ENCODE measurements at places on chromosomes 7 and 10.

- no peak for DNase-seq
These were observed 1.6 kb downstream of the GTF2IRD1 start for GRCh38 chr7:74455291-74455804.

- no peak for DNase-seq
These were observed 884 bp upstream of the GSTO1 start for GRCh38 chr10:104253606-104254410.

DNA sequence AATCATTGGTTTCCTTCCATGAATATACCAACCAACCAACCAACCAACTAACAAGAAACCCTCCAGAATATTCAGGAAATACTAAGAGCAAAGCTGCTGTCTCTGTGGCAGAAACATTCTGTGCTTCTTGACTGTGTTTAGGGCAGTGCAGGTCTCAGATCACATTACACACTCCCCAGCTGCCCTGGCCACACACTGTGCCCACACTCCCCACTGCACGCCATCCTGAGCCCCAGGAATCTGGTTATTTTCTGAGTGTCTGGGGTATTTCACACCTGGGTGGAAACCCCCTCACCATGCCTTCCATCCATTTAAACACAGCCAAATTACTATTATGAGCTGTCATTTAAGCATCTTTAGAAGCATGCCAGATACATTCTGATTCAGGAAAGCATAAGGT lies 183.7 kb upstream of the ANK3 start:
- DNase-seq: no peak

DNA sequence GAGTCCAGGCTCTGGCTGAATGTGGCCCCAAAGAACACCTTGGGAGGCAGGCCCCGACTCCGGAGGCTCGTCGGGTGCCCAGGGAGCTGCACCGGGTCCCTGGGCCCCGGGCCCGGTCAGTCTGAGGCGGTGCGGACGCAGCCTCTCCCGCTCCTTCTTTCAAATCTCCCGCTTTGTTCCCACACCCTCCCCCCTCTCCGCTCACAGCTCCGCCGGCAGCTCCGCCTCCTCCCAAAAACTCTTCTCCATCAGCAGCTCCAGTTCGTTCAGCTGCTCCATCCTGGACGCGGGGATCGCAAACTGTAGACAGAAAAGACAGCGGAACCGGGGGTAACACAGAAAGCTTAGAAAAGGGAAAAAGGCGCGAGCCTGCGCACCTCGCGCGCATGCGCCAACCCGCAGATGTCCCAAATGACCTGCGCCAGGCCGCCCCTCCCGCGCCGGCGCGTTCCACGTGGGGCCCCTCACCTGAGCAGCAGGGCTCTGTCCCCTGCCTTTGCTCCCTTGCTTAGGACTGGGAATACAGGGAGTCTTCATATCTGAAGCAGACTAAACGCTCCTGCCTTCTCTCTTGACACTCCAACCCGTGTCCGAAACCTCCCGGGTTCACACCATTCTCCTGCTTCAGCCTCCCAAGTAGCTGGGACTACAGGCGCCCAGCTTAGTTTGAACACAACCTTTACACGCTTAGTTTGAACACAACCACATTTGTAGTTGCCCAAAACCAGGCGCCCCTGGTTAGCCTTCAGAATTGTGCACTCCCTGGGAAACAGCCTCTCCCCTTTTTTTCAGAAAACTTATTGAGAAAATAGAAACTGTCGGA lies at the start of gene DNA2:
DNA2 (minus strand) TSS at position 388 of the 823 bp plus-strand sequence; CDS start at position 279, 109 bp downstream.
- DNase-seq: no peak

DNA sequence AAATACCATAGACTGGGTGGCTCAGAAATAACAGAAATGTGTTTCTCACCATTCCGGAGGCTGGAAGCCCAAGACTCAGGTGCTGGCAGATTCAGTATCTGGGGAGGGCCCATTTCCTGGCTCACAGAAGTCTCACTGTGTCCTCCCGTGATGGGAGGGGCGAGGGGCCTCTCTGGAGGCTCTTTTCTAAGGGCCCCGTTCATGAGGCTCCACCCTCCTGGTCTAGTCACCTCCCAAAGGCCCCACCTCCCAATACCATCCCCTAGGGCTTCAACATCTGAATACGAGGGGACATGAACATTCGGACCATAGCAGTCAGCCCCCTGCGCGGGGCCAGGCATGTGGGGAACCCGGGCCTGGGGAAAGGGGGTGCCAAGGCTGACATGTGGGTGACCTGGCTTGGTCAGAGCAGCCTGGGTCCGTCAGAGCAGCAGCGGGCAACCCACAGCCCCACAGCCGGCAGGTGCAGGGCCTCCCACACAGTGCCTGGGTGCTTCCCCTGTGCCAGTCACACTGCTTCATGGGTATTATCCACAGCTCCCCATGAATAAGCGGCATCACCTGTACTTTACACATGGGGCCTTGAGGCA lies 13.3 kb upstream of the CNPY1 start:
- DNase-seq: no peak

DNA sequence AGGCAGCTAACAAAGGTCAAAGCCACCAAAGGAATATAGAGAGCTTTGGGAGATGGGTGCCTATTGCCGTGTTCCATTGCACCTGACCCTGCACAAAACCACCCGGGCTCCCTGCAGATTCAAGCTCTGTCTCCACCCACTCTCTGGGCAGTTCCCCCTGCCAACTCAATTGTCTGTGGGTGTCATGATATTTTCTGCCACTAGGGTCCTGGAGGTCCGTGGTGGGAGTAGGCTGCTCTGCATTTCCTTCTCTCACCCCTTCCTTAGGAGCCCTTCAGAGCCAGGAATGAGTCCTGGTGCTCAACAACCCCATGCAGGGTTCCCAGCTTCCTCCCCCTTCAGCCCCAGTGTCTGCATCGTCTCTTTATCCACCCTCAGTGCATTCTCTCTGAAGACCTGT lies 34.1 kb downstream of the PNLIPRP2 start:
- DNase-seq: no peak
